ENCODE measurements at places on chromosomes 2 and 18. TPM values are rescaled to one million over a fixed set of nuclear protein-coding genes. Genes with fewer than 3 reads are reported as not detected.
A peak's percentile ranks its signal among the peaks of the same experiment; 100 is the strongest.

The PLB1 gene
- total RNA-seq, result 5.0 TPM

The MAP3K19 gene
- total RNA-seq, result not detected

The RAMP1 gene
- total RNA-seq, result 324 TPM

The SKOR2 gene
- total RNA-seq, result not detected

The NT5DC4 gene
- not detected for total RNA-seq

The ALKAL2 gene
- total RNA-seq, result 2.5 TPM

- no peak for DNase-seq
These were observed 65.4 kb downstream of the PID1 start for GRCh38 chr2:229205704-229206103.

- no peak for DNase-seq
These were observed 3.0 kb upstream of the INPP1 start for GRCh38 chr2:190340369-190340768.

- no peak for DNase-seq
These were observed 113.1 kb upstream of the SP3 start for GRCh38 chr2:174078275-174078674.

DNA sequence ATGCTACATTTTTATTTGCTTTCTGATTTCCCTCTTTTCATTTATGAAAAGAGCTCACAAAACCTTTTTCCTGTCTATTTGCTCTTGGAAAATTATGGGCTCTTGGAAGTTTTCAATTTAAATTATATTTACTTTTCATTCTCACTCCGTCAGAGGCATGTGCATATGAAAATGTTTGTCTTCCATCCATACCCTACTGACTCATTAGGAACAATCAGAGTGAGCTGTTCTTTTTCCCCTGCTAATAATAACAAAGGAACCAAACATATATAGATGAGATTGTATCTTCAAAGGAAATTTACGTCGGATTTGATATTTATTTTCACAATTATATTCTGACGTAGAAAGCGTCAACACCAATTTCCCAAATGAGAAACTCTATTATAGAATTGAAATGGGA, 1101.2 kb downstream of the TSN start:
- DNase-seq, result no peak

DNA sequence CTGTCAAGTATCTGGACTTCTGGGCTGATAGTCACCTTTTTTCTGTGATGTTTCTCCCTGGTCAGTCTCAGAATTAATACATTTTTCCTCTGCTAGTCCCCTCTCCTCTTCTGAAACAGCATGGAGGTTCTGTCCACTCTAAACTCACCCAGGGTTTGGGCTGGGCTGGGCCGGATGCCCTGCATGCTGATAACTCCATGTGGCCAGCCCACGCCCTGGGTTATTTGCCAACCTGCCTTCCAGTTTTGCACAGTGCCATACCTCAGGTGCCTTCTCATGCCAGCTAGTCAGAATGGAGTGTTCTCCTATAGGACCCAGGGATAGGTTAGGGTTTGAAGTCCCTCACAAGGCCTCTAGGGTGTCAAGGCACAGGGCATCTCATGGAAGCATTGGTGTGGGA, 32.2 kb downstream of the MEX3C start:
- no peak for DNase-seq

DNA sequence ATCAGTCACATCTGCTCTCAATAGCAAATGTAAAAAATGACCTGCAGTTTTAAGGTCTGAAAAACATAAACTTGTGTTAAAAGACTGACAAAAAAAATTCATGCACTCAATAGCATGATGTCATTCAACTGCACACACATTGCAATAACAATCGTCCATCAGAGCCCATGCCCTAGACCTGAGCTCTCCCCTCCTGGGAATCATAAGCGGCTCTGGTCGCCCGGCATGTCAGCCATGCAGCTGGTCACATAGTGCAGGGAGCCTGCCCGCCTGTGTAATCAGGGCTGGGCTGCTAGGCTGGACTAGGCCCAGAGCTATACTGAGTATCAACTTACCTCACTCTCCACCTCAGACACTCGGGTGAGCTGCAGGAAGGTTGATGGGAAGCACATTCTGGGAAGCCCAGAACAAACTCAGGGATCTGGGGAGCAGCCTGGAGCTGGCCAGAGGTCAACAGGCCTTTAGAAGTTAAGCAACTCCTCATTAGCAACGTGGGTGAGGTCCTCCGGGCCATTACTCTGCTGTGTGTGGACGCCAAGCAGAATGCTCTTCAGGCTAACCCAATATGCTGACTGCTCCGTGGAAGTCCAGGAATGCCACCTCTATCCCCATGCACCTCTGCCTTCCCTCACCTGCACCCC, 165.5 kb downstream of the TTC32 start:
- no peak for DNase-seq

GRCh38 chr2:12935222-12935621, 218.5 kb downstream of the TRIB2 start:
- no peak for DNase-seq

GRCh38 chr18:35811896-35812295, 160.6 kb upstream of the RMP24 start:
- DNase-seq, result no peak

DNA sequence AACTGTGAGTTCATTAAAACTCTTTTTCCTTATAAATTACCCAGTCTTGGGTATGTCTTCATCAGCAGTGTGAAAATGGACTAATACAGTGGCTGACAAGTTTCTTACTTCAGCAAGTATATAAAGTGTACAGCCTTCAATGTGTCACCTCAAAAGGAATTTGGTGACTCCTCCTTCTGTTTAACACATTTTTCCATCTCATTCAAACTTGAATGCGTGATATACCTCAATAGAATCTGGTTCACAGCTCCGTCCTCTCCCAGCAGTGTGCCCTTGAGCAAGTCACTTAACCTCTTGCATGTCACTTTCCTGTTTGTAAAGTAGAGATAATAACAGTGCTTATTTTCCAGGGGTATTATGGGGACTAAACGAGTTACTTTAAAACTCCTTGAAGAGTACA, 159.6 kb downstream of the CCBE1 start:
- no peak for DNase-seq

- no peak for DNase-seq
These were observed at the start of gene GCKR for GRCh38 chr2:27496357-27497287. Gene GCKR (plus strand): TSS chr2:27496839. CDS start chr2:27496905, 66 bp downstream.

DNA sequence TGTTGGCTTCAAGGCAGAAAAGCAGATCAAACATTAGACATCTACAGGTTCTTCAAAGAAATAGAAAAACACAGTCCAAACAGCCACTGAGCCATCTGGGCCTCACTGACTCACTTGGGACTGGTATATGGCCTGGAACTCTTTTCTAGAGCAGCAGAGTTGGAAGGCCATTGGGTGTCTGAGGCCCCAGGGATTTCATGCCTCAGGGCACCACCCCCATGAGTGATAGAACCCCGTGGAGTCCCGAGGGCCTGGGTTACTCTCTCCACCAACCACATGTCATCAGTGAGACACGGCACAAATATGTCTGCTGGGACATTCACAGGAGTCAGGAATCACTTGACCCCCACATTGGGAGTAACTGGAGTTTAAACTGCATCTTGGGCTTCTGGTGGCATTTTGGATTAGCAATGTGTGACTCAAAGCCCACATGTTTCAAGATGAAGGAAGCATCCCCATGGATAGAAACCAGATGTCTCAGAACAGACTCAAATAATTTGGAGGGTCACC, 44.0 kb downstream of the CAPN13 start:
- DNase-seq, result no peak

DNA sequence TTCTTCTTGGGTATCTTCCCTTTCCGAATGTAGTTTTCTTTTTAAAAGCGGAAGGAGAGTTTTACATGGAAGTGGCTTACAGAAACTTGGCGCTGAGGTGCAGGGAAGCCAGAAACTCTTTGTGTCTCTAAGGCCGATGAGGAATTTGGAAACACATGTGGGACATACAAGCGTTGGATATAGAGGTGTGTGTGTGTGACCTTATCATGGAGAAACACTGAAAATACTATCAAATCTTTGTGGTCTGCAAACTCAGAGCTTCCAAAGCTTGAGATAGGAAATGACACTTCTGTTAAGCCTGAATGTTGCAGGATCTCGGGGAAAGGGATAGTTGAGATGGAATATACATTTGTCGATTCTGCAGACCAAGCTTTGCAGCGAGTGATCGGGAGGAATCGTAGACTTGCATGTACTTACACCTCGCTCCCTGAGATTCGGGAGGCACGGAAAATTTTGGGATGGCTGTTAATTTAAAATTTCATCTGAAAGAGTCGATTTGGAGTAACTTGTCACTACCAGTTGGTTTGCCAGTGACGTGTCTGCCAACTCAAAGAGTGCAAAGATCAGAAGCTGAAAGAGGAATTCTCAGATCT, 1.0 kb downstream of the NAB1 start:
- no peak for DNase-seq

- DNase-seq, result peak; percentile 84
These were observed 501.1 kb upstream of the TNP1 start for GRCh38 chr2:217360781-217361482.

GRCh38 chr18:6414118-6414722, 491 bp downstream of the L3MBTL4 start:
- DNase-seq, result peak; percentile 80

DNA sequence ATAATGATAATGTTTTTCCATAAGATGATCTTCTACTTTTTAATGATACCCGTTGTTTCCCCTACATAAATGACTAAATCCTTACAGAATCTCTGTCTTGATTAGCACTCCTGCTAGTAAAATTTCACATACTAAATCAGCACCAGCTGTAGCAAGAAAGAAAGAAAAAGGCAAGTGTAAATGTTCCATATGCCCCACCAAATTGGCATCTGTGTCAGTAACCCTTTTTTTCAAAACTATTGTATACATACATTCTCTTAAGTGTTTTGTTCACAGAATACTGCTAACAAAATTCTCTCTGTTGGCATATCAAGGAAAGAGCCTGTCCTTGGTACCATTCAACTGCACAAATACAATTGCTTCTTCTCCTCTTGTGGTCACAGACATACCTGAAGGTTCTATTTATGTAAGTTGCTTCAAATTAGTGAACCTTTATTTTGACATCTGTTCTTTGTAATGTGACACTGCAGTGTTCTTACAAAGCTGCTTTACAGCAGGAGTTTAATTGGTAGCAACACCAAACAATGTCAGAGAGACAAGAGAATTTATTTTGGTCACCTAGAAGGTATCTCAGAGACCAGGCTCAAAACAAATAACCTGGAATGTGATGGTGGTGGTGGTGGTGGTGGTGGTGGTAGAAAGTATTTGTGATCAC, 641.9 kb downstream of the ZEB2 start:
- no peak for DNase-seq

DNA sequence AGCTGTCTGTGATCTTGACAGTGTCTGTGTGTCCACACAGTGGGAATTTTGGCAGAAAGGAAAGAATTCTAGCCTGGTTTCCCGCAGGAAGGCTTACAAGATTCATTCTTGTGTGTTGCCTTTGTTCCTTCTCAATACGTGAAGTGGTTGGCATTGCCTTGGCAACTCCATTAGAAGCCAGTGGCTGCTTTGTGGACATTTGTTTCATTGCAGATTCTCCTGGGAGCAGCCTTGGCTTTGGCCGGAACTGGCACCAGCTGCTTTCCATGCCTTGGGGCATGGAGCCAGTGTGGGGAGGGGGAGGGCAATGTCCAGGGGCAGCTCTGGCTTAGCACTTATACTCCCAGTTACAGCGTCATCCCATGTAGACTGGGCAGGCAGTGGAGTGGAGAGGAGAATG, 39.4 kb downstream of the KIF5C start:
- DNase-seq, result no peak

DNA sequence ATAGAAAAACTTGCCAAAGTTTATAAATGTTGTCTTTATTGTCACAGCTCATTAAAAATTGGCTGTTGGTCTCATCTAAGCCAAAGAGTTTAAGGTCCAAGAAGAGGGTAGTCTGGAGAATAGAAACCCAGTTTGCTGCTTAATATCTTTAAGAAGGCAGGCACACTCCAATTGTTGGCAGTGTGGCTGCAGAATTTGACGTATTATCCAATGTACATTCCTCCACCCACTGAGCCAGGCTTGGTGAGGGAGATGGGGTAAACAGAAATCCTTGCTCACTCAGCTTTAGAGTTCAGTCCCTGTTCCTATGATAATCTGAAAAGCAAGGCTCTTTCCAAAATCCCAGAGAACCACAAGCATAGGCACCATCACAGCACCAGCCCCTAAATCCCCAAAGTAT, 10.7 kb upstream of the ADD2 start:
- no peak for DNase-seq

DNA sequence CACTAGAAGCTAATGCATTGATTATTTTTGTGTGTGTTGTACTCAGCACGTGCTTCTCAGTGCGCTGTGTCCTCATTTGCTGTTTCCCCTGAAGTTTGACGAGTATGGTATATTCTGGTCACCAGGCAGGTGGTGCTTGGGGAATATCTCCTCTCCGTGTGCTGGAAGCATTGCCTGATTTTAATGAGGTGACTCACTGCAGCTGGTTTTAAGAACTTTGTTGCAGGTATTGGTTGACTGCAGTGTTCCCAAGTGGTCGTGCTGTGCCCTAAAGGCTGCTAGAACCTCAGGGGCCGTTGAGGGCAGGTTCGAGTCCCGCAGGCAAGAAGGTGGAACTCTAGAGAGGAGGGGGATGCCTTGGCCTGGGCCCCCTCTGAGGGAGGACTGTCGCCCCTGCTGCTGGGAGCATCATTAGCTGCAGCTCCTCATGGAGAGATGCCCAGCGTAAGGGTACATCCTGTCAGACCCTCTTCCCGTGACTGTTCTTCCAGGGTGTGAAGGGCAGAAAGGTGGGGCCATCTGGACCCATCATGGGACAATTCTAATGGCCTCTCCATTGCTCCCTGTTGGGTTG, 82.6 kb downstream of the AGAP1 start:
- no peak for DNase-seq

DNA sequence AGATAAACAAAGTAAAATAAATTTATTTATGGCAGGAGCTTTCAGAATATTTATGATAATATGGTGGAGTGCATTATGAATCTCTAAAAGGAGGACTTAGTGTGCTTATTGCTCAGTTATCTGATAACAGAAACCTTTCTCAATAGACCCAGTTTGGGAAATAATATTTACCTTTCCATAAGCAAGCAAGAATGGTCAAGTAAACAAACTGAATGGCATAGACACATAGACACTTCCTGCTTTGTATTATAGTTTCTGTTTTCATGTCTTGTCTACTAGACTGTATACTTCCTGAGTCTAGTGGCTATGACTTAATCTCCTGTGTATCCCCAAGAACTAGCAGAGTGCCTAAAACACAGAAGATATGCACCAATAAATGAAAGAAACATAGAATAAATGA, 87.8 kb downstream of the UPP2 start:
- DNase-seq, result no peak

DNA sequence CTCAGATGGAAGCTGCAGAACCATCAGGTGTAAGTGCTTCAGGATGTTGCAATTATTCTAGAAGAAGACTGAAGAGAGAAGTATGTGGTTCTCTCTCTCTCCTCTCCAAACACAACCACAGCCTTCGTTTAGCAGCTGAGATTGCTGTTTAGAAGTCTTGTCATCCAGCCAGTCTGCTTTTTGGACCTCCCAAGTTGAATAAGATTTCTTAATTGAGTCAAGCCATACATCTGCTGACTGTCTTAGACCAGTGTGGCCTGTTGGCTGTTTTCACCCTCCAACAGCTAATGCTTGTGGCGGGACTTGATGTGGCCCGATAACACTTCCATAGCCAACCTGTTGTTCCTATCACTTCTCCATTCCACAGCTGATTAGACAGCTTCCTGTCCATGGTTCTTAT, 91.3 kb upstream of the TMEM17 start:
- no peak for DNase-seq

GRCh38 chr2:159227467-159227866, 59.0 kb downstream of the WDSUB1 start:
- DNase-seq, result no peak
